ENCODE measurements at places on chromosomes 3 and 15.

DNA sequence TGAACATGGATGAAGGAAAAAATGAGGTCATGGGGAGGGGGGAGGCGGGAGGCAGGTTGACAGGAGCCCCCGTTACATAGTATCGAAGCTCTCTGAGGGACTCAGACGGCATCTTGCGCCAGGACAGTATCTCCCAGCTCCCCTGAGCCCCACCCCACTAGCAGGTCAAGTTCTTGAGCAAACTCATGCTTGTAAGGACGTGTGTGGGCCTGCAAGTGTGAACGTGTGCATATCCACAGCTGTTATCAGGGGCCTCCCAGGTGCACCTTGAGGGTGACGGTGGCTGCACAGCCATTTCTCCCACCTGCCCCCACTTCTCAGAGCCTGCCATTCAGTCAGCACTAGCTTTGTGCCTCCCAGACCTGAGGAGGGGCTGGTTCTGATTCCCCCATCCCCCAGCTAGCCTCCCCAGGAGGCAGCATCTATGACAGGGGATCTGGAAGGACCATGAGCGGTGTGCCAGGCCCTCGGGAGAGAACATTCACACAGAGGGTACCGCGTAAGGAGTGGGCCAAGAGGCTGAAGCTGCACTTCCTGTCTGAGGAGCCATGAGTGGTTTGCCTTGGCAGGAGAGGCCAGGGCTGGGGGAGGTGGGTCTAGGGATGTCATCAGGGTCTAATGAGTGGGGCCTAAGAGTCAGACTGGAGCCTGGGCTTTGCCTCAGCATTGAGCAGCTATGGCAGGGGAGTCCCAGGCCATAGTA, 2.9 kb downstream of the SEMA3F start:
- DNase-seq, result no peak

- DNase-seq, result no peak
Measured at GRCh38 chr3:194860725-194861124, 175.0 kb downstream of the FAM43A start.

DNA sequence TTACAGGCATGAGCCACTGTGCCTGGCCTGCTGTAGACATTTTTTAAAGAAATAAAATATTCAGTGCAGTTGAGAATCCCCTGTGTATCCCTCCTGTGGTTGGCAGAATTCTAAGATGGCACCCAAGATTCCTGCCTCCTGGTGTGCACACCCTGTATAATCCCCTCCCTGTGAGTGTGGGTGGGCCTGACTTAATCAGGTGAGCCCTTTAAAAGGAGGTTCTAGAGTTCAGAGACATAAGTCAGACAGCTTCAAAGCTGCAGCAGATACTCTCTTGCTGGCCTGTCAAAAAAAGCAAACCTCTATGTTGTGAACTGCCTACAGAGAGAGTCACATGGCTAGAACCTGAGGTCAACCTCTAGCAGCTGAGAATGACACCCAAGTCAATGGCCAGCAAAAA, 7.0 kb upstream of the VIPR1 start:
- DNase-seq, result no peak

GRCh38 chr3:118144919-118145318, 889.7 kb downstream of the IGSF11 start:
- no peak for DNase-seq

- DNase-seq, result no peak
Measured at GRCh38 chr3:31244929-31245817, 287.6 kb upstream of the STT3B start.

DNA sequence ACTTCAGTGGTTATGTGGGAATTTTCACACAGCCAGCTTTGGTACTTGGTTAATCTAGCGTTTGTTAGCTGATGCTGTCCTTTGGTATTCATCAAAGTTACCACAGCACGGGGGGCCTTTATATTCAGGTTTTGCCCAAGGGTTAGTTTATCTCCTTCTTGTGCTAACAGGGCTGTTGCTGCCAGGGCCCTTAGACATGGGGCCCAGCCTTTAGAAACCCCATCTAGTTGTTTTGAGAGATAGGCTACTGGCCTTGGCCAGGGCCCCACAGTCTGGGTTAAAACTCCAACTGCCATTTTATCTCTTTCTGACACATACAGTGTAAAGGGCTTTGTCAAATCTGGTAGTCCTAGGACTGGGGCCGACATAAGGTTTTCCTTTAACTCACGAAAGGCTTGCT, 7.5 kb upstream of the DNAAF4 start:
- DNase-seq, result no peak

DNA sequence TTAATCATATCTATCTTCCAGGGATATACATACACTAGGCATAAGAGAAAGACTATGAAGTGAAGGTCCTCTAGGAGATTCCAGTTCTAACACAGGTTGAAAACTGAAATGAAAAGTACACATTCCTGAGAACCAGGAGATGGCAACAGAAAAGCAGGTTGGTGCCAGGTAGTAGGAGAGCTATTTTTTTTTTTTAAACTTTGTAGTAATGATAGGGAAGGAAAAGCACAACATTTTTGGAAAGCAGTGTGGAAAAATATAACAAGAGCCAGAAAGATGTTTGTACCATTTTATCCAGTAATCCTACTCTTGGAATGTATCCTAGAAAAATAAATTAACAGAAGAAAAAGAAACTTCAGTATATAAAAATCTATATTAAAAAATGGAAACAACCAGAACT, 189.9 kb downstream of the DTWD1 start:
- DNase-seq, result no peak

Data from stimulated activated naive CD8-positive, alpha-beta T cell treated with anti-CD3 and anti-CD28 coated beads, Interleukin-15, Interleukin-2, amounts not matched to agents 100 U/mL and 50 U/mL, for 24 hours (primary cell).